Vagina (tissue), 2 donors: ENCODE measurements at places on chromosomes 11 and 22.

DNA sequence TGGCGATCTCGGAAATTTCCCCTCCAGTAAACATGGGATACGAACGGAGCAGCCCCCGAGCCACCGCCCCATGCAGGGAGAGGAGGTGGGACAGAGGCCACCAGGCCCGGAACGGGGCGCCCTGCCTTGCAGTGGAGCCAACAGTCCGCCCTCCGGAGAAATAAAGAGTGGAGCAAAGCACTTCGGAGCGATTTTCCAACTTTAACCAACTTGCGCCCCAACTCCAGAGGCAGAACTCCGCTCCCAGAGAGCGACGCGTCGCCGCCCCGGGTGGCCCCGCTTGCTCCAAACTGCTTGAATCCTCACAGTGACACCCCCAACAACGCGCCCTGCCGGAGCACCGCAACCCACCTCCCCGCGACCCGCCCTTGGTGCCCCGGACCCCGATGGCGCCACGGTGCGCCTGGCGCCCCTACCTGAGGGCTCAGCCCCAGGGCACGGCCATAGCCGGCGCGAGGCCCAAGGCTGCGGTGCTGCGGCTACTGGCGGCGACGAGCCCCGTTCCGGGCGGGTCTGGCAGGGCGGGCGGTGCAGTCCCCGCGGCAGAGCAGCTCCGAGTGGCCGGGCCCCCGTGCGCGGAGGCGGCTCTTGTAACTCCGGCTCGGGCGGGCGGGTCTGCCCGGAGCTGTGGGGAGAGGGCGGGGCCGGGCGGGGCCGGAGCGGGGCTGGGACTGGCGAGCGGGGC is at the start of gene AHNAK:
Gene AHNAK (minus strand): TSS at position 563 of the 685 bp plus-strand sequence. CDS start 10,708 bp downstream, outside the sequence.
- peak; percentile 93 for DNase-seq

- DNase-seq, result no peak
Measured at GRCh38 chr11:104464691-104465090, 300.7 kb upstream of the PDGFD start.

GRCh38 chr22:37484480-37485394 is 1.4 kb downstream of the MFNG start:
- no peak for DNase-seq

DNA sequence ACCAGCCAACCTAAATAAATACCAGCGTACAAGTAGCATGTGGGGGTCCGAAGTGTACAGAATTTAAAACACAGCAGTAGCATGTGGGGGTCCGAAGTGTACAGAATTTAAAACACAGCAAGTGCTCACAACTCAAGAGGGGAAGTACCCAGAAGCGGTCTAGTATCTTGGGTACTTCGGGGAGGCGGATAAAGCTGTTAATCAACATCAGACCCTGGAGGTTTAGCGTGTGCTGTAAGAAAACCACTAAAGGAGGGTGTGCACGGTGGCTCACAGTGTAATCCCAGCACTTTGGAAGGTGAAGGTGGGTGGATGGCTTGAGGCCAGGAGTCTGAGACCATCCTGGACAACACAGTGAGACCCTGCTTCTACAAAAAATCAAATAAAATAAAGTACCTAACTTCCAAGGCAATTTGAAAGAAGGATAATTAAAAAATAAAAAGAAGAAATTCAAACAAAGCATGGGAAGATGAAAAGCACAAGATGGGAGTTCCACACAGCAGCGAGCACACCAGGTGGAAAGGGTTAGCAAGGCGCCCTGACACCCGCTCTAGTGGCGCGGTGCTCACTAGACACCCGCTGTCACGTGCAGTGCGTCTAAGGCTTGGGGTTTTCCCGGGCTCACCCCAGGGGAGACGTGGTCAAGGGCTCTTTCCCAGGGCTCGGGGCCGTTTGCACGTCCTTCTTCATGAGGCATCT is 35.0 kb upstream of the MOB2 start:
- no peak for DNase-seq

DNA sequence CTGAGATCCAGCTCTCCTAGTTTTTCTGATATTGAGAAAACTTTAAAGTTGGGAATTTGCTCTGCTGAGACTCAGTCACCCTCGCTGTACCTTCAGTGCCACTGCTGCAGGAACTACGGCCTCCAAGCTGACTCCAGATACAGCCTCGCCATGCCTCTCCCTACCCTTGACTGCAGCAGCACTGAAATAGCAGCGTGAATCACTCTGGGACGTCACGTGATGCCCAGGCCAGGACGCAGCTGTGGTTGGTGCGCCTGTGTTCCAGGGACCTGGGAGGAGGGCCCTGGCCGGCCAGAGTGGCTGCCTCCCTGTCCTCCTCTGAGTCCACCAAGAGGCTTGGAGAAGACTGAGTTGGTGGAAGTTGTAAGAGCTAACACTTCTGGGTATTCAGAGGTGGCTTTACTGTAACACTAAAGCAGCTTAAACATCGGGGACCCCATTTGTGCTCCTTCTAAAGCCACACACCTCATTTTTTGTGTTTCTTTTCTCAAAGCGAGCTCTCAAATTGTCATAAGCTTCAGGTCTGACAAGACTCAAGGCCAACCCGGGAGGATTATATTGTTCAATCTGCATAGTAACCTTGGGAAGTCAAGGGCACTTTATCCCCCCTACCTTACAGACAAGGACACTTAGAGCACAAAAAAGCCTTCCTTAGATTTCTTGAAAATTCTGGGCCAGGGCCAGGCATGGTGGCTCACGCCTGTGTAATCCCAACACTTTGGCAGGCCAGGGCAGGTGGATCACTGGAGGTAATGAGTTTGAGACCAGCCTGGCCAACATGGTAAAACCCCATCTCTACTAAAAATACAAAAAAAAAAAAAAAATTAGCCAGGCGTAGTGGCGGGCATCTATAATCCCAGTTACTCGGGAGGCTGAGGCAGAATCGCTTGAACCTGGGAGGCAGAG is 4.2 kb upstream of the STIP1 start:
- DNase-seq, result no peak

DNA sequence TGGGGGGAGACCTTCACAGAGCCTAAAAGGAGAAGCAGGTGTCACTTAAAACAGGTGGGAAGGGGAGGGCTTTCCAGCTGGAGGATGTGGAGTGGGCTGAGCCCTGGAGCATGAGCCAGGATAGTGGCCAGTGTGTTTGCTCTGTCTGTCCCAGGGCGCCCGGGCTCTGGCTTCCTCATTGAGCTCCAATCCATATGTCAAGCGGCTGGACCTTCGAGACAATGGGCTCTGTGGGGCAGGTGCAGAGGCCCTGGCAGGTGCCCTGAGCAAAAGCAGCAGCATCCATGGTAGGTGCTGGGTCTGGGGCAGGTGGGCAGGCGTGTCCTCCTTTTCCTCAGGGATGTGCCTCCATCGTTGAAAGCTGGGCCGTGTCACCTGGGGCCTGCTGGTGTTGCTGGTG is 2.0 kb downstream of the LRRC74B start:
- DNase-seq, result no peak

- no peak for DNase-seq
Measured at GRCh38 chr22:38850941-38851849, 7.4 kb upstream of the NPTXR start.

- DNase-seq, result no peak
Measured at GRCh38 chr22:43988116-43988820, 33.0 kb downstream of the SAMM50 start.

DNA sequence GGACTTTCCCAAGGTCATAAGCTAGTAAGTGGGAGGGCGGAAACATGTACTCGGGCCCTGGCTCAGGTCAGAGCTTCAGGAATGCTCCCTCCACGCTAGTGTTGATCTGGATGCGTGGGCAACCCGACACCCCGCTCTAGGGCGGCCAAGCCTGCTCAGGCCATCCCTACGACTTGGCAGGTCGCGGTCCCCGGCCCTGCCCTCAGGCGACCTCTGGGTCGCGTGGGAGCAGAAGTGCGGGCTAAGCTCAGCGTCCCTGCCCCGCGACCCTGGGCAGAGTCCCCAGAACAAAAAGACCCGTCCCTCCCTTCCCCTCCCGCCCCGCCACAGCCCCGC is 781 bp upstream of the TEF start:
- DNase-seq, result no peak

DNA sequence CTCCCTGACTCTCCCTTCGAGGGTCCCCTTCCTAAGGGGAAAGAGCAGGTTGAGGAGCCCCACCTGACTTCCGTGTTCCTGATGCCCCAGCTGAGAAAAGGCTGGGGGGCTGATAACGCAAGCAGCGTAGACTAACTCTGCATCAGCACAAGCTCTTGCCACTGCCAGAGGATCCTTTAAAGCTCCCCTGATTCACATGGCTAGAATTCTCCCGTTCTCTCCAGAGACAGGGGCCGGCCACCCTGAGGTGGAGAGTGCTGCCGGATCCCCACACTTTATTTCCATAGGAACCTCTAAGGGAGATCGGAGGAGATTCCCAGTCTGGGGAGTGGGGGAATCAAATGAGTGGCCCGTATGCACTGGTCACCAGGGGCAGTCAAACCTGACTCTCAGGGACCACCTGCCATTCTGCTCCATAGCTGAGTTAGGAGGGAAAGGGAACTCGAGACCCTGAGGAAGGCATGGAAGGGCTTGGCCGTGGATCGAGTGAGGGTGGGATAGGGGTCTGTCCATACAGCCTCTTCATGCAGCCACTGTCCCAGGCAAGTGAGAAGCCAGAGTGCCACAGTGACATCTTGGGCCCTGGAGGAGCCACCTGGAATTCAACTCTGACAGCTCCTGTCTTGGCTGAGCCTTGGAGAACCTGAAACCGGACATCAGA is 1.4 kb upstream of the VSIG10L2 start:
- peak; percentile 77 for DNase-seq

DNA sequence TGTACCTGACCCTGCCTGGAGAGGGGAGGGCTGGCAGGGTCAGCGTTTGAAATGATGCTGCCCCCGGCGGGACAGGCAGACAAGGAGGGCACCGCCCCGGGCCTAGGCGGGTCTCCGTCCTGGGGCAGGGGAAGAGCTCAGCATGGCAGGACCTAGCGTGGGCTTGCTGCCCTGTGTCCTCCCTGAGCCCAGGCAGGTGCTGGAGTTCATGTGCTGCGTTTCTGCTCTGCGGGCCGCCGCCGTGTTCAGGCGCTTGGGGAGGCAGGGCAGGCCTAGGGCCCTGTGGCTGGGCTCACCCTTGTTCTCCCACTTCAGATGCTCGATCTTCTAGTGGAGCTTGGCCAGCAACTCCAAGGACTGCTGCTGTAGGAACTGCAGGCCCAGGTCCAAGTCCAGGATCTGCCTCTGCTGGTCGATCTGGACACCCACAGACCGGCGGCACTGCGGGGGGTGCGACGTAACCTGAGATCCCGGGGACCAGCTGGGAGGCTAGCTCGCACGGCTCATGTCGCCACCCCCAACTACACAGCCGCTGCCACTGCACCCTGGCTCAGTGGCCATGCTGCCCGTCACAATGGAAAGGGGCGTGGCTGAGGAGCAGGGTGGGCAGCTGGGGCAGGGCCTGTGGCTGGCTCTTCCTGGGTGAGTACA is 84.4 kb downstream of the MED15 start:
- DNase-seq, result no peak

- DNase-seq, result no peak
Measured at GRCh38 chr22:25054943-25055511, 102.5 kb downstream of the KIAA1671 start.

DNA sequence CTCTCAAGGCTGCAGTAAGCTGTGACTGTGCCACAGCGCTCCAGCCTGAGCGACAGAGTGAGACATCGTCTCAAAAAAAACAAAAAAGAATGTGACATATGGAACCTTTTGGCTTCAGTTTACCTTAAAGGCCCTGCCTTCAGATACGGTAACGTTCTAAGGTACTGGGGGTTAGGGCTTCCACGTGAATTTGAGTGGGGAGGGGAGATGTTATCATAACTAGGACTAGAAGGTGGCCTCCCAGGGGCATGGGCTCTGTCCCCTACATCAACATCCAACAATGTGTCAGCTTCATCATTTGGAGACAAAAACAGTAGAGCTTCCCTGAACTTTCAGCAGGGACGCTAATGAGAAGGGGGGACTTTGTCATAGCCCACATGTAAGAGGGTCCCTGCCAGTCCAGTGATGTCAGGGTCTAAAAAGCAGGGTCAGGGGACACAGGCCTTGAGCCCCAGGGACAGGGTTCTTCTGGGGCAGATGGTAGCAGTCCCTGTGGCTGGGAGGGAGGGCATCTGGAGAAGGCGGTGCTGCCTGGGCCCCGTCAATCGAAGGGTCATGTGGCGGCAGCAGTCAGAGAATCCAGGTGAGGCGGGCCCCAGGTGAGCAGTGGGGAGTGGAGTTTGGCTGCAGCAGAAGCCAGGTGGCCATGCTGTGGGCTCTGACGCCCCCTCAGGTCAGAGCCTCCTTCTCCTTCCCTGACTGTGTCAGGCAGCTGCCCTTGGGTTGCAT is 79.8 kb downstream of the BCR start:
- DNase-seq, result no peak

- no peak for DNase-seq
Measured at GRCh38 chr11:100948936-100949335, 180.7 kb downstream of the PGR start.

DNA sequence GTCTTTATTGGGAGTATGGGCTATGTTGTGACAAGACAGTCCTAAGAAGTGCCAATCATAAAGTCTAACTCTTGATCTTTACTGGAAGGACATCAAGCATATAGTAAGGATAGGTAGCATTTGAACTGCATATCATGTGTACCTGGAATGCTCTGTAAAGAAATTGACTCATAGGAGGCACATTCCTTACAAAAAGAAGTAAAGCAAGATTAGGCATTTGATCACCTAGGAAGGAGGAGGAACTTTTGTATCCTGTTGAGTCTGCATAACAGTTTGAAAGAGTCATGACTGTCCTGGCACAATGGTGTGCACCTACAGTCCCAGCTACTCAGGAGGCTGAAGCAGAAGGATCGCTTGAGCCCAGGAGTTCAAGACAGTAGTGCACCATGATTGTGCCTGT is 42.2 kb upstream of the DNAJB7 start:
- DNase-seq, result no peak

DNA sequence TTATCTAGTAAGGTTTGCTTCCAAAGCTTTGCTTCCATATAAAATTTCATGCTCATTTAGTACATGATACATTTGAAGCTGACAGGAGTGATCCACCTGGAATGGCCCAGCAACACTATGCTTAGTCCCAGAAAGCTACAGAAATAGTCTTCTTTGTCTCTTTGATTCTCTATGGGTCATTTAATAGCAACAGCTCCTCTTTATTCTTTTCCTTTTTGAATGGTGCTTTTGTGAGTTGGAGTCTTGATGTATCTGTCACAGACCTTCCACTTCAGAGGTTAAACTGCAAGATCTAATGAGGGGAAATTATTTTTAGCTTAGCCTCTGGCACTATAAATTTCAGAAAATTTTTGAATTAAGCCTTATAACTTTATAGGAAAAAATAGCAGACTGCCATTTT is 509.5 kb downstream of the KCNA4 start:
- no peak for DNase-seq

DNA sequence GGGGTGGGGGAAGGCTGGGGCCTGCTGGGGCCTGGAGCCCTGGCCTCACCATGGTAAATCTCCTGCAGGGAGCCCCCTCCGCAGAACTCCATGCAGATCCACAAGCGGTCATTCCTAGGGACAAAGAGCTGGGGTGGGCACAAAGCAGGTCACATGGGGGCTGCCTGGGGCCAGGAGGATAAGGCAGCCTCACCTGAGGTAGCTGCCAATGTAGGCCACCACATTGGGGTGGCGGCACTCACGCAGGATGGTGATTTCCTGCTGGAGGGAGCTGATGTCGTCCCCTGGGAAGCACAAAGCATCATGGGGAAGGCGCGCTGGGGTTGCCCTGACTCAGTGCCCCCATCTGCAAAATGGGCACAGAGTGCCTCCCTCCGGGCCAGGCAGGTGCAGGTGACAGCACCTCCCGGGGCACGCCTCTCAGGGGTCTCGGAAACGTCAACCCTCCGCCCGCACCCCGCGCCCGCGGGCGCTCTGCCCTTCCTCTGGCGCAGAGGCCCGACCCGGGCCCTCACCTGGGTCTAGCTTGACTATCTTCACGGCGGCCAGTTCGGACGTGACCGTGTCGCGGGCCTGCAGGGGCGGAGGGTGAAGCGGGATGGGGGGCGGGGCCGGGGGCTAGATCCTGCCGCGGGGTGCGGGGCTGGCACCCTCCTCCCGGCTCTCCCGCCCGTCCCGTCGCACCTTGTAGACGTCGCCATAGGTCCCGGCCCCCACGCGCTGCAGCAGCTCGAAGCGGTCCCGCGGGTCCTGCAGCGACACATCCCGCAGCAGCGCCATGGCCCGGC is 450 bp downstream of the MAP4K2 start:
- DNase-seq, result no peak
